Stimulated activated CD8-positive, alpha-beta memory T cell treated with anti-CD3 and anti-CD28 coated beads, Interleukin-4, amount 100 ng/mL, for 1 hour (primary cell): ENCODE measurements at places on chromosomes 16 and 17.

GRCh38 chr16:67188323-67188722, 1.6 kb downstream of the EXOC3L1 start:
- DNase-seq = no peak

DNA sequence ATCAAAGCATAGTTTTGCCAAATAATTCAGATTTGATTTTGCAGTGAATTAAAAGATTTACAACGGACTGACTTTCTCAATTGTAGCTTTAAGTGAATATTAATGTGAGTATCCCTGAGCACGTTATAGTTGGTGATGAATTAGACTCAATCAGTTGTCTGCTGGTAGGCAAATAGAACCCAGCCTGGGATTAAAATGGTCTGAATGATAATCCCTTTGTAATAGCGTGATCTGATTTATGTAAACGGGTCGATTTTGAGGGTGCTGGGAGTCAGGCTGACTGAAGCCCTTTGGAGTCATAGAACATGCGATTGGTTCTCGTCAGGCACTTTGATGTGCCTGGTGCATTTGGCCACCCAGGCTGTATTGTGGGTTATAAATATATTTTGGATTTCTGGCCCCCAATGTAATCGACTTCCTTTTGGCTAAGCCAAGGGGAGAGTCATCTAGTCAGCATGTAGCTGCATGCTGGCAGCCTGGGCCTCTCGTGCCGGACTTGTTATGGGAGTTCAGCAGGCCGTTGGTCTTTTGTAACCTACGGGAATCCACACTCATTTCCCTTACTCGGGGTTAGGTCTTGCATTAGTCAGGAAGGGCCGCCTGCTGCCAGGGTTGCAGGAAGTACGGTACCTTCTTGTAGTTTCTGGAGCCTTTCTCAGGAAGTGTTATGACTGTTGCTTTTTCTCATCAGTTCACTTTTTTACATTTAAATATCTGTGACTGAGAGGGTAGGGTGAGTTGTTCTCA, 5.4 kb downstream of the PGS1 start:
- DNase-seq = no peak

DNA sequence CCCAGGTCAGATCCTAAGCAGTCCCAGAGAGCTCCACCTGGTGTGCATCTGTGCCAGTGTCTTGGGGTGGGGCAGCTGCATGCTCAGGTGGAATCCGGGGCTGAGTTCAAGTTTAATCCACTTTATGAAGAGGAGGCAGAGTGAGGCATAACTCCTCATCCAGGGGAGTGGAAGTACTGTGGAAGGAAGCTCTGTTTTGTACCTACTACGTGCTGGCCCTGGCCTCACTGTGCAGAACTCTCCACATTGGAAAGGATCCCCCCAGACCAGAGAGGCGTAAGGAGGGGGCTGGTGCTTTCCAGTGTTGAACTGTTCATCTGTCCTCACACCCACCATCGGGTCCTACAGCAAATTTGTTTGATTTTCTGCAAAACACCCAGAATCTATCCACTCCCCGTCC, 78.0 kb downstream of the ABCC6 start:
- no peak for DNase-seq

DNA sequence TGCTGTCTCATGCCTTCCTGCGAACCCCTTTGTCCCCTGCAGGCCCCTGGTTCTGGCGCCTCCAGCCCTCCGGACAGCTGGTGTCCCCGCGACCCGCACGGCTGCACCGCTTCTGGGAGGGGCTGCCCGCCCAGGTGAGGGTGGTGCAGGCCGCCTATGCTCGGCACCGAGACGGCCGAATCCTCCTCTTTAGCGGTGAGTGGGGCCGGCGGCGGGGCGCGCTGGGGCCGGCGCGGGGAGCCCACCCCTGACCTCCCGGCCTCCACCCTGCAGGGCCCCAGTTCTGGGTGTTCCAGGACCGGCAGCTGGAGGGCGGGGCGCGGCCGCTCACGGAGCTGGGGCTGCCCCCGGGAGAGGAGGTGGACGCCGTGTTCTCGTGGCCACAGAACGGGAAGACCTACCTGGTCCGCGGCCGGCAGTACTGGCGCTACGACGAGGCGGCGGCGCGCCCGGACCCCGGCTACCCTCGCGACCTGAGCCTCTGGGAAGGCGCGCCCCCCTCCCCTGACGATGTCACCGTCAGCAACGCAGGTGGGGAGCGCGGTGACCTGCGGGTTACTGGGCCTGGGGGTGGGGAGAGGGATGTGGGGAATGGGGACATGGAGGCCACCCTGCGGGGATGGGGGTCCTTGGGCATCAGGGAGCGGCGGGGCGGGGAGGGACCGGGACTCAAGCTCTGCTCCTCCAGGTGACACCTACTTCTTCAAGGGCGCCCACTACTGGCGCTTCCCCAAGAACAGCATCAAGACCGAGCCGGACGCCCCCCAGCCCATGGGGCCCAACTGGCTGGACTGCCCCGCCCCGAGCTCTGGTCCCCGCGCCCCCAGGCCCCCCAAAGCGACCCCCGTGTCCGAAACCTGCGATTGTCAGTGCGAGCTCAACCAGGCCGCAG, 7.1 kb upstream of the IL32 start:
- no peak for DNase-seq

- no peak for DNase-seq
These were observed 74.6 kb downstream of the CMC2 start for GRCh38 chr16:80931801-80932707.

GRCh38 chr17:67041941-67042899, 2.1 kb upstream of the CACNG1 start:
- DNase-seq = no peak

DNA sequence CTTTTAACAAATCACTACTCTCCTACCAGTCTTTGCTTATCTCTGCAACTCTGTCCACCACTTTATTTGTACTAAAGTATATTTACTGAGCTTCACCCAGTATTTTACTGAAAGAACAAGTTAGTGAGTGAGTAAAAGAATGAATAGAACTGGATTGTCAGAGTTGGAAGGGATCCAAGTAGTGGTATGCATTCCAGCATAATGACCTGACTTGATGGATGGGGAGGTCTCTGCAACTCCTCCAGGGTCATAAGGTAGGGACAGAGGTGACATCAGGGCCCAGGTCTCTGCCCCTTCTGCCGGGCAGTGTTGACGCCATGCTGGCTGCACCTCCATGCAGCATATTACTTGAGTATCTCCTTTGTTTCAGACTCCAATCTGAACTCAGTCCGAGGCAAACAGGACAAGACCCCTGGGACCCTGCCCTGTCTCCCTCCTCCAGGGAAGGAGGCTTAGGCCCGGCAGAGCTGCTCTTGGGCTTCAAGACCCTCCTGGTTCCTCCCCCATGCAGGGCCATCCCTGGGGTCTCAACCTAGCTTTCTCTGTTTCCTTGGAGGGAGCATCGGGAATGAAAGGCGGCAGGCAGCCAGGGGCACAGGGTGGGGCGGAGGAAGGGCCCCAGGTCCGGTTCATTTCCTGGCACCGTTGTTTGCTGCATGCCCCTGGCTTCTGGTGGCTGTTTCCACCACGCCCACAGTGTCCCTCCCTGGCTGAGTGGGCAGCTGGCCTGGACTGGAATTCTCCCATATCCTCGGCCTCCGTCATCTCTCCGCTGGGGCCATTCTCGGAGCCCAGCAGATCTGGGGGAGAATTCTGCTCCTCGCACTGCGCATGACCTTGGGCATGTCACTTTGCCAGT, 12.4 kb upstream of the ITGA3 start:
- no peak for DNase-seq

GRCh38 chr16:87060034-87060986, 256.9 kb downstream of the C16orf95 start:
- DNase-seq = no peak
